Peyer's patch (tissue), 4 donors: ENCODE measurements at places on chromosomes 13 and 19.

- no peaks in the 10 kb centered on the region for H3K36me3 ChIP-seq
- H3K4me3 ChIP-seq = no peak overlapping the region
- H3K4me1 ChIP-seq = no peaks in the 10 kb centered on the region
- no peak overlapping the region for H3K27ac ChIP-seq
Observed at GRCh38 chr13:48731957-48732569, 78.3 kb downstream of the CYSLTR2 start.

DNA sequence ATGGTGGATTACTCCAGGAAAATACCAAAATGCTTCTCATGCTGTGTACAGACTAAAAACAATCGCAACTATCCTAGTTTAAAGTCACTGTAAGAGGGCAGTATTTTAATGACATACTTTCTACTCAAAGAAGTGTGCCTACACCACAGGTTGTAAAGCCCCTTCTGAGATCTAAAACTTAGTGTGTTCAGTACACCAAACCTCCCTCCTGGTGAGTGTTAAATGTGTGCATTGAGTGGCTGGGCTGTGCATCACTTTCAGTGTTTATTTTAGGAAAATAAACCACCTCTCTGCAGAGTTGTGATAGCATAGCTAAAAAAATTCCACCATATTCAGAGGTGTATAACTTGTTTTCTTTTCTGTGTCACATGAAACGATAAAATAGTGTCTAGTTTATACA is 263.7 kb downstream of the DACH1 start:
- no peaks in the 10 kb centered on the region for H3K4me1 ChIP-seq
- DNase-seq = no peak
- H3K27me3 ChIP-seq = no peaks in the 10 kb centered on the region
- no peak overlapping the region for H3K27ac ChIP-seq
- H3K36me3 ChIP-seq = no peaks in the 10 kb centered on the region
- no peak overlapping the region for H3K4me3 ChIP-seq

DNA sequence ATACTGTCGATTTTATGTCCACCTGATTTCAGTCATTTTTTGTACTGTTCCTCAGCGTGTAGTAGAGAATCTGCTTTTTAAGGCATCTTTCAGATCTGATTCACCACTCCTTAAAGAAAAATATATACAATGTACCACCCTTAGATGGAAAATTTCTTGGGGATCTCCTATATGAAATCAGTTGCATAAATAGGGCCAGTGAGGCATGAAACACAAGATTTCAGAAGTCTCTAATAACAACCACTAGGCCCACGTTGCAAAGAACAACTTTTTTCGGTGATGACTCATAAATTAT is 1.4 kb downstream of the USP12 start:
- peaks cover 34% of the 10 kb centered on the region for H3K4me1 ChIP-seq
- no peaks in the 10 kb centered on the region for H3K27me3 ChIP-seq
- H3K36me3 ChIP-seq = no peaks in the 10 kb centered on the region
- peak overlapping the region; percentile 88 for H3K4me3 ChIP-seq
- no peak for DNase-seq

DNA sequence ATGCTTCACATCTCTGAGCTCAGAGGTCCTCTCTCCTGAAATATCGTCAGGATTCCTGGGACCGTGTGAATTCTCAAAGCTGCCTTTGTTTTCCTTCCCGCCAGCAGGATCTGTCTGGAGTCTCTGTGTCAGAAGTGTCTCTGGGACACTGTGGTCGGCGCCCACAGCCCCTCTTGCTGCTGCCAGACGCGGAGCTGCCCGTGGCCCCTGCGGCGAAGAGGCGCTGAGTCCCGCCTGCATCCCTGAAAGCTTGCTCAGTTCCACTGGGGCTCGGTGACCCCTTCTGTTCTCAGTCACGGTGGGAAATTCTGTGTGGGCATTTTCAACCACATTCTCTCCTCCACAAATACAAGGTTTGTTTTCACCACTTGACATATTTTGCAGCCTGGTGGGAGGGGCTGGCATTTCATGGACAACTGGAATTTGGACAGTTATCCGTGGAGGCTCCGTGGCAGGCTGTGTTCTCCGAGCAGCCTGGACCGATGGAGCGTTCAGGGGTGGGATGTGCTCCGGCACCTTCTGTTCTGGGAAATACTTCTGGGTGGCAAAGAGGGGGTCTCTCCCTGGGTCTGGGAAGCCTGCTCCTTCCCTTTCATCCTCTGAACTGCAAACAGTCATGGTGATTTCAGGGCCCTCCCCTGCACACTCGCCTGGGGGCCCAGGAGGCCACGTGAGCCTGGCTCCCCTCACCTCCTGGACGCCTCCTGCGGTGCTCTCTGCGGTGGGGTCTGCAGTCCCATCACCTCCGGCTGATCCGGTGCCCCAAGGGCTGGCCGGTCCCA is 42.6 kb upstream of the GRTP1 start:
- H3K27ac ChIP-seq = no peak overlapping the region
- peak; percentile 30 for DNase-seq
- H3K4me3 ChIP-seq = no peak overlapping the region
- H3K4me1 ChIP-seq = no peaks in the 10 kb centered on the region
- H3K36me3 ChIP-seq = no peaks in the 10 kb centered on the region
